Activated T-cell treated with anti-CD3 and anti-CD28 coated beads for 48 hours (primary cell): ENCODE measurements at places on chromosomes 1 and 21.
A peak's percentile ranks its signal among the peaks of the same experiment; 100 is the strongest.

- no peak for DNase-seq
Measured at GRCh38 chr21:15809065-15809464, 79.3 kb downstream of the USP25 start.

DNA sequence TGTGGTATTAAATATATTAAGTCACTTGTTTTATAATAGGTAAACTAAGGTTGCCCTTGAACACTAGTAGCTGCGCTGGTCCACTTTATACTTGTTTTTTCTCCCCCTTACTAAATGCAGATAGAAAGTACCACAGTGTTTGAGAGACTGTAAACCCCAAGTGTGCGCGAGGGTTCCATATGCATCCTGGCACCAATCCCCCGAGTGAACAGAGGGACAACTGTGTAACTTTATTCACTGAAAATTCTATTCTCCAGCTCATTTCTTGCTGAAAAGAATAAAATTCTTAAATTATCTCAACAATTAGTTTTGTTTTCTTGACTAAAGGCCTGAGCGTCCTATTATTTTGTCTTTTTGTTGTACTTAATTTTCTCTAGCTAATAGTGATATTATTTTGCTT is 1.9 kb downstream of the RSRP1 start:
- DNase-seq = no peak

DNA sequence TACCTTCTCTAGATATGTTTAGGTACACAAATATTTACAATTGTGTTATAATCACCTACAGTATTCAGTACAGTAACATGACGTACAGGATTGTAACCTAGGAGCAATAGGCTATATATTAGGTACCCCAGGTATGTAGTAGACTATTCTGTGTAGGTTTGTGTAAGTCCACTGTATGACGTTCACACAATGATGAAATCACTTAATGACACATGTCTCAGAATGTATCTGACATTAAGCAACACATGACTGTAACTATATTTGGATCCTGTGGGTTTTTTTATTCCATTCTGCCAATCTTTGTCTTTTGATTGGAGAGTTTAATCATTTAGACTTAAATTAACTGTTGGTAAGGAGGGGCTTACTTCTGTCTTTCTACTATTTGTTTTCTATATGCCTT is 52.1 kb downstream of the STYXL2 start:
- DNase-seq = no peak

DNA sequence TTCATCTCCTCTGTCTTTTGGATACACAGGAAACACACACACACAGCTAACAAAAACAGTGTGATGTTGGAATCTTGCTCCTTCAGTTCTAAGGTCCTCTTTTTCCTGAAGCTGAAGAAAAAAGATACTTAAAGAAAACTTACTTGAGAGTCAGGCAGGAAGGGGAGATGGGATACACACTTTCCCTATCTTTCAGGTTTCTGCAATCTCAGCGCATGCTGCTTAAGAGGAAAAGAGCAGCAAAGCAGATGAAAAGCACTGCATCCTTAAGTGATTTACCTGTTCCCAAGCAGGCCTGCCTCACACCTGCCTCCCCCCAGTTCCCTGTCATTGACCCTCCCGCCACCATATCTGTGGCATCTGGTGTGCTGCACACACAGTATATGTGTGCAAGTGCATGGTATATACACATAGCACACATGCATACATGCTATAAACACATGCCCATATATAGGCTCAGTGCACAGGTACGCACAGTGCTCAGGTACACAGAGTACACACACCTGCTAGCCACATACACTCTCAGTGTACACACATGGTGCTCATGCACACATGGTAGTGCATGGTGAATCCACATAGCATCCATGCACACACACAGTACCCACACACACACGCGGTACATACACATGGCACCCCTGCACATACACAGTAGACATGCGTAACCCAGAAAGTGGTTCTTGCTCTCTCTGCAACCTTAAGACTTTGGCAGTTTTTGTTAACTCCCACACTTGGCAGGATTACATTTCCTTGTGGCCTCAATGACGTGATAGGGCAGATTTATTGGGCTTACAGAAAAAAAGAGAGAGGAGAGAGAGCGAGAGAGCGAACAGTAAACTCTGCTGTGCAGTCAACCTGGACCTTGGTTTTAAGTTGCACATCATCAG is 166.9 kb downstream of the TOMM20 start:
- DNase-seq = no peak

GRCh38 chr1:203860396-203861025 is 888 bp upstream of the SNRPE start:
- DNase-seq = no peak

DNA sequence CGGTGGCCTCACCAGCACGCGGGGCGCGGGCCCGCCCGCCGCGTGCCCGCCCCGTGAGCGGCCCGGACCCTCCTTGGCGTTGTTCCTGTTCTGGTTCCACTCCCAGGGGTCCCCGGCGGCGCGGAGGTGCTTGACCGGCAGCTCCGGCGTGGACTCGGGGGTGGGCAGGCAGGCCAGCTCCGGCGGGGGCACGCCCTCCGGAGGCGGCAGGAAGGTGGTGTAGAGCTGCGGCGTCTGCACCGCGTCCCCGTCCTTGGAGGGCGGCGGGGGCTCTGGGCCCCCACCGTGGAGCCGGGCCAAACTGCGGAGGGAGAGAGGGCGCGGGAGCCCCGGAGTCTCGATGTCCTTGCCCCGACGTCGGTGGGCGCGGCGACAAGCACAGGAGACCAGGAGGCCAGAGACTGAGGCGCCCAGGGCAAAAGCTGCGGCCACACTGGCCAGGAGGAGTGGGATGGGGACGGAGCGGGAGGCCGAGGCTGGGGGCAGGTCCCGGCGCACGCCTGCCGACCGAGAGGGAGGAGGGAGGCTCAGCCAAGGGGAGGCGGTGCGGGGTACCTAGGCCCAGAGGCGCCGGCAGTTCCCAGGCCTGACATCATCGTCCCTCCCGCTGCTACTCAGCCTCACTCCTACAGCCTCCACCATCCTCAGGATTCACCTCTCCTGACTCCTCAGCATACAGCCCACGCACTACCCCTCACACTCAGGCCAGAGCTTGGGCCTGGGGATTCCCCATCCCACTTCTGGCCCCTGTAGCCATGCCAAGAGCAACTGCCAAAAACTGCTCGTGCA is 13.2 kb downstream of the SEMA6C start:
- DNase-seq = no peak

DNA sequence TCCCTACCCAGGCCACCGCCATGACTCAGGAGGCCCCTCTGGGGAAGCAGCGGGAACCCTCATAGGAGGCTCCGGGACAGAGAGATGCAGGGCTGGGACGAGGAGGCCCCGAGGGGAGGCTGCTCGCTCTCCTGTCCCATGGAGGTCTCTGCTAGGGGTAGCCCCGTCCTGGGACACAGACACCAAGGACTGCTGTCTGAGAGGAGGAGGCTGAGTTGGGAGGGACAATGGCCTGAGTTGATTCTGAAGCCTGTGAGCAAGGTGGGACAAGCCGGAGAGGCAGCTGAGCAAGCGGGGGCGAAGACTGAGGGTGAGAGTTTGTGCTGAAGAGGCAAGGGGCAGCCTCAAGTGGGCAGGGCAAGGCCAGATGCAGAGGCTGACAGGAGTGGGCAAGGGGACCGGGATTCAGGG is 17.4 kb downstream of the SLC27A3 start:
- no peak for DNase-seq

GRCh38 chr21:26948194-26948593 is 18.7 kb downstream of the ADAMTS5 start:
- DNase-seq = no peak

GRCh38 chr21:42857216-42857615 is 22.1 kb downstream of the WDR4 start:
- DNase-seq = no peak

DNA sequence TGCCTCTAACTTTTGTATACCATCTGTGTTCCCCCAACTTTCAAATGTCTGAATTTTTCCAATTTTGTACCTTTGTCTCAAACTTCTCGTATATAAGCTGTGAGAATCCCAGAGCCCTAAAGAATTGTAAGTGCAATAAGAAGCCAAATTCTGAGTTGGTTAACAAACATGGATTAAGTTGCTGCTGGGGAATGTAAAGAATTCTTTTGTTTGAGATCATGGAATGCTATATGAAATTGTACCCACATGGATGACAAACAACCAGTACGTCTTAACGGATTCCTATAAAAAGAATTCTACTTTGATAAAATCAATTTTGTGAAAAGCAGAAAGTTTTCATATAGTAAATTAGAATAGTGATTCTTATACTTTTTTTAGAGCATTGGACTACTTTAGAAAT is 72.4 kb upstream of the CYP2J2 start:
- DNase-seq = no peak

- no peak for DNase-seq
Measured at GRCh38 chr1:217660353-217661062, 29.4 kb downstream of the SPATA17 start.

GRCh38 chr21:33362044-33362555 is 37.3 kb downstream of the IFNAR1 start:
- DNase-seq = no peak

- no peak for DNase-seq
Measured at GRCh38 chr1:112806090-112806642, 91.0 kb upstream of the PPM1J start.

GRCh38 chr1:39569034-39569433 is 7.6 kb downstream of the PABPC4 start:
- no peak for DNase-seq

DNA sequence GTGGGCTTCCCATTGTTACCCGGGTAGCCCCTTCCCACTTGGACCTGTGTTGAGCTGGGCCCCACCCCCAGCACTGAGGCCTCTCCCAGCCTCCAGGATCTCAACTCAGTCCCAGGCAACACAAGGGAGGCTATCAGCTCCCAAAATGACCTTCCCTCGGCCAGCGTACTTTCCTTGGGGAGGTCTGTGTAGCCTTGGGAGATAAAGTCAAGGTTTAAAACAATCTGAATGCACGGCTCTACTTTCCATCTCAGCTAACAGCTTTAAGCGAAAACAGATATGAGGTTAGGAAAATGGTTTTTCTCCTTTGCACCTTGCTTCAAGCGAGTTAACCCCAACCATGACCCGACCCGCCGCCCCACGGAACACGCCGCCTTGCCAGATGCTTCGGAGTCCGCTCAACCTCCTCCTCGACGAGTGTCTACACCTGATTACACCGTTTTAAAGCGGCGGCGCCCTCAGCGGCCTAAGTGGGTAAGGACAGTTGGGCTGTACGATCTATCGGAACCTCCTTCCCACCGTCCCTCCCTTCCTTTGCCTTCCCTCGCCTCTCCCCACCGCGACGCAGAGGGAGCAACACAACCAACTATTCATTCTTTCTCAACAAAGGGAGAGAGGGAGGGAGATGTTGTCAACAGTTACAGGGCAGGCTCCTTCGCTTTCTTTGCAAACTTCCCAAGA is 1.1 kb downstream of the BCAR3 start:
- peak; percentile 47 for DNase-seq

DNA sequence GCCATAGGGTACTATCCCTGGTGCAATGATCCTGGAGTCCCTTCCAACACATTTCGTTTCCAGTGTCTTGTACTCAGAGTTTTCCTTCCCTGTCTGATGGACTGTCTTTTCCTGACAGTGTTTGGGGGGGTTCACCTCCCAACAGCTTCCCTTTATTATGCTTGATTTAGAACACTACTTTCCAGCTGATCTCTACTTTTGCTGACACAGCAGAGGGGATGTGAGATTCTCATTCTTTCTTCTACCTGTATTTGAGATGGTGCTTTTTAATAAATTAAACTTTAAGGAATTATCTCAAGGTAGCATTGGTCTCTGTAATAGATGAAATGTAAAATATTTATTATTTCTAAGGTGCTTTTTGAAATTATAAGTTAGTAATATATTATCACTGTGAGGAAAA is 41.0 kb downstream of the SLC35A3 start:
- DNase-seq = no peak

DNA sequence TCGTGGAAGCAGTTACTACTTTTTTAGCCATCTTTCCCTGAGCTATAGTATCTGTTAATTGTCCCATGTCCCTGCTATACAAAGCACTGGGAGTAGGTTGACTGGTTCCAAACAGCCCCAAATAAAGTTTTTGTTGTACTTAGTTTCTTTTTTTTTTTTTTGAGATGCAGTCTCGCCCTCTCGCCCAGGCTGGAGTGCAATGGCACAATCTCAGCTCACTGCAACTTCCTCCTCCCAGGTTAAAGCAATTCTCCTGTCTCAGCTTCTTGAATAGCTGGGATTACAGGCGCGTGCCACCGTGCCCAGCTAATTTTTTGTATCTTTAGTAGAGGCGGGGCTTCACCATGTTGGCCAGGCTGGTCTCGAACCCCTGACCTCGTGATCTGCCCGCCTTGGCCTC is 3.3 kb downstream of the NCSTN start:
- no peak for DNase-seq

GRCh38 chr1:56533197-56533596 is 46.2 kb downstream of the PLPP3 start:
- DNase-seq = no peak

GRCh38 chr1:233045588-233045987 is 95.2 kb downstream of the NTPCR start:
- DNase-seq = no peak

- DNase-seq = no peak
Measured at GRCh38 chr1:167200749-167201148, 19.9 kb upstream of the POU2F1 start.

DNA sequence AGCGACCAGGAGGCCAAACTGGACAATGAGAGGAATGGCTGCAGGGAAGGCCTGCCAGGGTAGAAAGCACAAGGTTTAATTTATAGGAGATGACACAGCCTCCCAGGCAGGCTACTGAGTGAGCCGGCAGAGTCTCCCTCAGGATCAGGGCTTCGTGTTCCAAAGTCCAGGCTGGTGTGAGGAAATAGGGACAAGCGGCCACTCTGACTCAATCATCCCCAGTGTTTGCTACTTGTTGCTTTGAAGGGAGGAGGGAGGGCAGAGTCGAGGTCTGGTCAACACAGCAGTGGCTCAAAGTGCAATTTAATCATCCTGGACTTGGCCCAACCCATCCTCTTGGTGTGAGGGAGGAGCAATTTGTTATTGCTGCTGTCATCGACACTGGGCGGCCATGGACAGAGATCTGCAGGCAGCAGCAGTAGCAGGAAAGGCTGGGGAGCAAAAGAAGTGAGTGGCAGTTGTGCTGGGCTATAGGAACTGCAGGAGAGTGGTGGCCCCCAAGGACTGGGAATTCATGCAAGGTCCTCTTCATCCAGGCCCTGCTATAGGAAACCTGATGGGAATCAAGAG is 27.5 kb downstream of the TBX15 start:
- DNase-seq = no peak

DNA sequence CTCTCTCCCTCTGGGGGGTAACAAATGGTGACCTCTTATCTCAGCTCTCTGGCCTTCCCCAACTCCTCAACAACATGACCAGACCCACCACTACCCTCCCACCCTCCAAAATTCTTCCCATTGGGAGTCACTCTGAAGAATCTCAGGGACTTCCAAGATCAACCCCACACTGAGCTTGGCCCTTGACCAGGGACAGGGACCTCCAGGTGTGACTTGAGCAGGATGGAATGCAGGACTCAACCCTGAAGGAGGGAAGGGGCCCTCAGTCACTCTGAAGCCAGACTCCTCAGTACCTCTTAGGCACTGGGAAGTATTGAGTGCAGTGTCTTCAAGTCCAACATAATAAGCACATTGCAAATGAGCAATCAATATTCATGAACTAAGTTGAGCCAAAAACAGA is 1.9 kb downstream of the CASQ1 start:
- DNase-seq = no peak

- no peak for DNase-seq
Measured at GRCh38 chr1:203807196-203807595, 11.8 kb downstream of the ZBED6 start.
